ENCODE measurements at places on chromosomes 3 and 15.

DNA sequence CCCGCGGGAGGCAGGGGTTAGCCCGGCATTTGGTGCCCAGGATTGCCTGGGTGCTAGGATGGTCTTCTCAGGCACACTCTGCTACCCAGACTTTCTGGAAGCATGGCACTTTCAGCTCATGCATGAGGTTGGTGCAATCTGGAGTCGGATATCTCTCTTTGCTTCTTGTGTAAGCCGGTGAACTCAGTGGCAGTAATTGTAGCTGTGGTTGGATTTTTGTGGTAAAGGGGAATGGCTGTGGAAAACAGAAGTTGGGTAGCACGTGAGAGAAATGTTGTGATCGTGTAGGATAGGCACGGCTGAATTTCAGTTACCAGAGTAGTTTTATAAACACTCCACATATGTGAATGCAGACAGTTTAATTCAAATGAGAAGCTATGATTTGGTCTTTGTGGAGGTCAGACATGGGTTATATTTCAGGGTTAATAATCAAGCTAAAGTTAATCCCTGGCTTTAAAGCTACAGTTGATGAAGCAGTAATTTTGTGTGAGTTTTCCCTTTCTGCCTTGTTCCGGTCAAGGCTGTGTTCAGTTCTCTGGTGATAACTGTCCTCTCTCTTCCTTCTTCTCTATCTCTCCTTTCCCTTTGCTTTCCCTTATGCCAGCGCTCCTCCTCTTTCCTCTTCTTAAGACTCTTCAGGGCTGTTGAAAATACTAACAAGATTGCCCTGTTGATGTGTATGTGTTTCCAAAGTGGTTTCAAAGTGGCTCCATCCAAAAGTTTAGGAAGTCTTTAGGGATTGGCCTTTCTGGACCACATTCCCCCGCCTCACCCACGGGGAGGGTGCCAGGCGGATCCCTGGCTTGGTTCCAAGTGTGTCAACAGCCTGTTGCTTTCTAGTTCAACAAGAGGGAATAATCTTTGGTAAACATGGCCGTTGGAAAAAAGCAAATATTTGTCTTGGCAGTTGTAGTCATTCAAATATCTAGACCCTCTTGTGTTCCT lies 404.6 kb upstream of the C2CD4B start:
- DNase-seq: no peak

DNA sequence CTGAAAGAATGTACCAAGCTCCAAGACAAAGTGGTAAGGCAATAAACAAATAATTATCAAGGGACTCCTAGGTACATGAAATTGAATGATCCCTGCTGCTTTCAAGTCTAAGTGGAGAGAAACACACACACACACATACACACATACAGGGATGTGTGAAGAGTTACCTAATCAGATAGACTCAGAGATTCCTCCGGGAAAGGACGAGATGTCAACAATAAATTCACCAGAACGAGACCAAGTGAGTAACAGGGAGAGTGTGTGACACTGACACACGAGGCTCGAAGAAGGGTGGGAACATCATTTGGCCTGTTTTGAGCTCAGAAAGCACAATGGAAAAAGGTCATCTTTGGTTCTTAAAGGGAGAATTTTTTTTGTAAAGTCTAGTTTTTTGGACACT lies 13.4 kb downstream of the LRIG1 start:
- DNase-seq: no peak

DNA sequence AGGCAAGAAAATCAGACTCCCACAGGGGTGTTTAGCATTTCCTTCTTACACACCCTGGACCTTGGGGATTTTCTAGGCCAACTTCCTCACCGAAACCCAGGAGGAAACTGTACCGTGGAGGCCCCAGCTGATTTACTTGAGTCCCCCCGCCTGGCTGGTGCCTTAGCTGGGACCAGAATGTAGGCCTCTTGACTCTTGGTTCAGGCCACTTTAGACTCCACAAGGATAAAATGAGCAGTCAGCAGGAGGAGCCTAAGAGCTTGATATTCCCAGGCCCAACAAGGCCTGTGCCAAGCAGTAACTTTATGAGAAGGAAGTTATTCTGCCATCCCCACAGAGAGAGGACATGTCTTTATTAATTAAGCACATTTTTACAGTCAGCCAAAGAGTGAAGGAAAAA lies 4.6 kb upstream of the APBA2 start:
- no peak for DNase-seq

GRCh38 chr3:138842483-138843188 lies 7.9 kb upstream of the PIK3CB start:
- no peak for DNase-seq

- DNase-seq: no peak
Observed at GRCh38 chr15:98966091-98966787, 41.4 kb downstream of the PGPEP1L start.

DNA sequence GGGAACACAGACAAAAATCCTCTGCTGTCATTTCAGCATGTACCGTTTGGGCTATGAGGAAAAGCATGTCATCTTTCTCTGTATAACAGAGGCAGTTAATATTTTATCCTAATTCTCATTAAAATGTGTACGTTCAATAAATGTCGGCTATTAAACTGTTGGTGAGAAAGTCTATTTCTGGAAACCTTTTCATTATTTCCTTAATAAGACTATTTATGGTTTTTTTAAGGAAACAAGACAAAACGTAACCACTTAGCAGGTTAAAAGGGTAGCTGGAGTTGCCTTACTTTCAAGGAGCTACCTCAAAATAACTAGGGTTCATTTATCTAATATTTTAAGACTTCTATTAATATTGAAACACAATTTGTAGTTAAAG lies 1.8 kb upstream of the STT3B start:
- no peak for DNase-seq

DNA sequence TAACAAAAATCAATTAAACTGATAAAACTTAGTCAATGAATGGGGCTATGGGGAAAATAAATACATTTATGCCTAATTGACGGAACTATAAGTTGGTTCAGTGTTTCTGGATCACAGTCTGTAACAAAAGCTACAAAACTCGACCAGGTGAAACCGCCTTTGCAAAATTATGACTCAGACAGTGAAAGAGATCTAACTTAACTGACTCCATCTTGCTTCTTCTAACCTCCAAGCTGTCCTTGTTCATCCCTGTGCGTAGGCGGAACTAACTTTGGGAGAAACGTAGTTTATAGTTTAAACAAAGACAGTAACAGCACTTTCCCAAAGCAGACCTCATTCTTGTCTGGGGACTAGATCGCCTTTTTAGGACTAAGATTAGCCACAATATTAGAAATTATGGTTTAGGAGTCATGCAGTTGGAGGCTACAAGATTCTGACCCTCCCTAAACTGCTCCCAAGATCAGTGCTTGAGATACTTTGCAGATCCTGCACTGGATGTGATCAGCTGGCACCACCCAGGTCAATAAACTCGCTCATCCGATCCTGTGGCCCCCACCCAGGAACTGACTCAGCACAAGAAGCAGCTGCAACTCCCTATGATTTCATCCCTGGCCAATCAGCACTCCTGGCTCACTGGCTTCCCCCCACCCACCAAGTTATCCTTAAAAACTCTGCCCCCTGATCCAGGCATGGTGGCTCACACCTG lies 7.2 kb upstream of the MFGE8 start:
- DNase-seq: no peak

- DNase-seq: no peak
Observed at GRCh38 chr3:159453945-159454344, 534.7 kb upstream of the IL12A start.

DNA sequence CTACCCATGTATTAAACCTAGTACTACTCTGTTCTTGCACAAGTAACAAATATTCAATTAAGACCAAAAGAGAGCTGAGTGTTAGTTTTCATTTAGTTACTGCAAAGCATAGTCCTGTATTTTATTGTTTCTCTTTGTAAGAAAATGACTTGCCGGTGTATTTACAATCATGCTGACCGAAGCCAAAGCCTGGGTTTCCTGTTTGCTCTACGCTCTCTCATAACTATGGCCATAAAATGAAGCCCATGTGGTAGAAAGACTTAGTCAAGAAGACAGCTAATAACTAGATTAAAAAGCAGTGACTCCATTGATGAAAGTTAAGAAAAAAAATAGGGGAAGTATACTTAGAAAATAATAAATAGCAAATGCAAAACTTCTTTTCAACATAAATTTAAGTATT lies 479.9 kb downstream of the CNTN4 start:
- DNase-seq: no peak

- peak; percentile 75 for DNase-seq
Observed at GRCh38 chr15:89760303-89761008, 9.4 kb upstream of the MESP1 start.

DNA sequence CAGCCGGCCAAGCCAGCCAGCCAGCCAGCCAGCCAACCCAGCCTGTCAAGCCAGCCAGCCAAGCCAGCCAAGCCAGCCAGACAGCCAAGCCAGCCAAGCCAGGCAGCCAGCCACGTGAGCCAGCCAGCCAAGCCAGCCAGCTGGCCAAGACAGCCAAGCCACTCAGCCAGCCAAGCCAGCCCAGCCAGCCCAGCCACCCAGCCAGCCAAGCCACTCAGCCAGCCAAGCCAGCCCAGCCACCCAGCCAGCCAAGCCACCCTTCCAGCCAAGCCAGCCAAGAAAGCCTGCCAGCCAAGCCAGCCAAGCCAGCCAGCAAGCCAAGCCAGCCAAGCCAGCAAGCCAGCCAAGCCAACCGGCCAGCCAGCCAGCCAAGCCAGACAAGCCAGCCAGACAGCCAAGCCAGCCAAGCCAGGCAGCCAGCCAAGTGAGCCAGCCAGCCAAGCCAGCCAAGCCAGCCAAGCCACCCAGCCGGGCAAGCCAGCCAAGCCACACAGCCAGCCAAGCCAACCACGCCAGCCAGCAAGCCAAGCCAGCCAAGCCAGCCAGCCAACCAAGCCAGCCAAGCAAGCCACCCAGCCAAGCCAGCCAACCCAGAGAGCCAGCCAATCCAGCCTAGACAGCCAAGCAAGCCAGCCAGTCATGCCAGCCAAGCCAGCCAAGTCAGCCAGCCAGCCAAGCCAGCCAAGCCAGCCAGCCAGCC lies 199.5 kb downstream of the GOLGA6L6 start:
- peak; percentile 99 for DNase-seq

- peak; percentile 30 for DNase-seq
Observed at GRCh38 chr3:38120693-38121450, 16.1 kb downstream of the ACAA1 start.

DNA sequence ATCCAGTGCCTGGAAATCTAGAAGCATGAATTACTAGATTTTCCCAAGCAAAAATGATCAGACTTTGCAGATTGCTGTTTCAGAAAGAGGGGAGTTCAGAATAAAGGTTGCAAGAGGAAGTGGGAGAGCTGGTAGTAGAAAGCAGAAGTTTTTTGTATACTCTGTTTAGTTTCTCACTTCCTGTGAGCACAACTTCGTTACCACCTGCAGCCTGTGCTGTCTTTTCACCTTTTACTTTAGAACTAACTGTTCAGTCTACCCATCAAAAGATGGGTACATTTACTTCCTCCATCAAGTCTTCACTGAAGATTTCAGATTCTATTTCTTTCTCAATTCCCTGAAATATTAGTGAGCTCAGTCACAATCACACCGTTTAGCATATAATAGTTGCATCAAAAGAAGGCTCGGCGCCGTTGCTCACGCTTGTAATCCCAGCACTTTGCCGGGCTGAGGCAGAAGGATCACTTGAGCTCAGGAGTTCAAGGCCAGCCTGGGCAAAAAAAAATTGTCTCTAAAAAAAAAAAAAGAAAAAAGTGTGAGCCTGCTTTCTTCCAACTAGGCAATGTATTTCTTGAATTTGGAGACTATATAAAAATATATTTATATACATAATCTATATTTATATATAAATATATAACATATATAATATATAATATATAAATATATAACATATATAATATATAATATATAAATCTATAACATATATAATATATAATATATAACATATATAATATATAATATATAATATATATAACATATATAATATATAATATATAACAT lies 1.8 kb upstream of the CEP97 start:
- no peak for DNase-seq

DNA sequence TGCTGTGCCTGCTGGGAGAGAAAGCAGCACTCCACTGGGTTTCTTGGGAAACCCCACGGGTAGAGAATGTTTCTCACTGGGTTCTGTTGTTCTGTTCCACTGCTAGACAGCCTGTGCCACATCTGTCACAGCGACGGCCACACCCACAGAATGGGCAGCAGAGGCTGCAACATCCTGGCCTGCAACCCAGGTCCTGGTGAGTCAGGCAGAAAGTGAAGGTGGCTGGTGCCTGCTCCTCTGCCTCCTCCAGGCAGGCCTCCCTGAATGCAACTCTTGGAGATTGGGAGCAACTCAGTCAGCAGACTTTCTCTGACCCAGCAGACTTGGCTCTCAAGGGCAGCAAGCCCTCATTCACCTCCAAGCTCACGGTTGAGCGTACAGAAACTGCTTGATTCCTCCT lies 13.0 kb downstream of the C3orf18 start:
- no peak for DNase-seq

DNA sequence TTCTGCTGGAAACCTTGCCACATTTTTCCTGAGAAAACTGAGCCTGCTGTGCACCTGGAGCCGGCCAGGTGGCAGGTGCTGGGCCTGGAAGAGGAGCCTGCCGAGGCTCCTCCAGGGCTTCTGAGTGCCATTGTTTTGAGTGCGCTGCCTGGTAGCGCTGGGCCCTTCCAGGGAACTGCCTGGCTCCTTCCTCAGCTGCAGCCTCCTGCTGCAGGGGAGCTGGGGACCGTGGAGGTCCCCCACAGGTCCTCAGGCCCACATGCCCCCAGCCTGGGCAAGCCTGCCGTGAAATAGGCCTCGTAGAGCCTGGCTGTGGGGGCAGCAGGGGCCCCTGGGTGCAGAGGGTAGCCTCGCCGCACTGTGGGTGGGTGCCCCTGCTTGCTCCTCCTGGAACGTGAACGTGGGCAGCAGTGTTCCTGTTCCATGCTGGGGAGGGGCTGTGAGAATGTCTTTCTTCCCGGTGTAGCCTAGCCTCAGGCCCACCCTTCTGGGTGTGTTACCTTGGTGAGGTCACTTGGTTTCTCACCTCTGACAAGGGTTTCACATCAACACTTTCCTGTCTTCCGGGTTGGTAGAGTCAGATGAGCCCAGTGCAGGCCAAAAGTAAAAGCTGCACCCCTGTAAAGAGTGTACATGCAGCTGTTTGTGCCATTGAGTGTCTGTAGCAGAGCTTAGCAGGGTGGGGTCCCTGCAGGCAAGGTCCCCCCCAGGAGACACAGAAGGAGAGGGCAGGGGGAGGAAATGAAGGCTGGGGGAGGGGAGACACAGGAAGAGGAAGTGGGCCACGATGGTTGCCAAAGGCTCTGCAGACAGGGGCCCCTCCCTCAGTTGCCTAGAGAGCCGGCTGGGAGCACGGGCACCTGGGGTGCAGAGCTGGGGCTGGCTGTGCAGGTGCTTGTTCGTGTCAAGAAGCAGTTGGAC lies 34.5 kb downstream of the KLF13 start:
- no peak for DNase-seq

DNA sequence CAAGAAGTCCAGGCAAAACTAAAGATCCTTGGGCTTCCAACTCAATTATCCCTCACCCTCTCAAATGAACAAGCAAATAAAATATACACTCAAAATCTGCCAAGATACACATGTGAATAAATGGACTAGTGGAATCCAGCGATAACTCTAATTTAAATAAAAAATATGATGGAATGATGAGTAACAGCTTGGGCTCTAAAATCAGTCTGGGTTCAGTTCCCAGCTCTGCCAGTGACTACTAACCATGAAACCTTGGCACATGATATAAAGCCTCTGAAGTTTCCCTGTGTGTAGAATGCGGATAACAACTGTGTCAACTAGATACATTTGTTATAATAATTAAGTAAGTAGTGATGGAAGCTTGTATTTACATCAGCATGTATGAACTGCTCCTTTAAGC lies 81.3 kb downstream of the CADPS start:
- DNase-seq: no peak

Measured in RWPE2 (cell line).